ENCODE measurements at places on chromosomes 13 and 19.

- DNase-seq: no peak
These were observed 29.9 kb upstream of the CEBPA start for GRCh38 chr19:33332248-33332647.

DNA sequence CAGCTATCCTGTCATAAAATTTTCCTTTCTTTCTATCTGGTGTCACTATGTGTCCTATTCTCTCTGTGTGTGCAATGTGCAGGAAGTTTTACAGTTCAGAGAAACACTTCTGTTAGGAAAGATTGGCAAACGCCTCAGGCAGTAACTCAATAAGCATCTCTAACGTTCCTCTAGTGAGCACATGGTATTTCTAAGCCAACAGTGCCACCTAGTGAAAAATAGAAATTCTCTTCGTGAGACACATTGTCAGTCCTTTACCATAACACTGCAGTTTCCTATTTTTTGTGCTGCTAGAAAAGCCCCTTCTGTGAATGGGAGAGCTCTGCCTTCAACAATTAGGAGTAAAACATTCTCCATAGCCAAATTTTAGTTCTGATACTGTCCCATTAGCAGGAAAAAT is 50.7 kb downstream of the ZNF723 start:
- no peak for DNase-seq

DNA sequence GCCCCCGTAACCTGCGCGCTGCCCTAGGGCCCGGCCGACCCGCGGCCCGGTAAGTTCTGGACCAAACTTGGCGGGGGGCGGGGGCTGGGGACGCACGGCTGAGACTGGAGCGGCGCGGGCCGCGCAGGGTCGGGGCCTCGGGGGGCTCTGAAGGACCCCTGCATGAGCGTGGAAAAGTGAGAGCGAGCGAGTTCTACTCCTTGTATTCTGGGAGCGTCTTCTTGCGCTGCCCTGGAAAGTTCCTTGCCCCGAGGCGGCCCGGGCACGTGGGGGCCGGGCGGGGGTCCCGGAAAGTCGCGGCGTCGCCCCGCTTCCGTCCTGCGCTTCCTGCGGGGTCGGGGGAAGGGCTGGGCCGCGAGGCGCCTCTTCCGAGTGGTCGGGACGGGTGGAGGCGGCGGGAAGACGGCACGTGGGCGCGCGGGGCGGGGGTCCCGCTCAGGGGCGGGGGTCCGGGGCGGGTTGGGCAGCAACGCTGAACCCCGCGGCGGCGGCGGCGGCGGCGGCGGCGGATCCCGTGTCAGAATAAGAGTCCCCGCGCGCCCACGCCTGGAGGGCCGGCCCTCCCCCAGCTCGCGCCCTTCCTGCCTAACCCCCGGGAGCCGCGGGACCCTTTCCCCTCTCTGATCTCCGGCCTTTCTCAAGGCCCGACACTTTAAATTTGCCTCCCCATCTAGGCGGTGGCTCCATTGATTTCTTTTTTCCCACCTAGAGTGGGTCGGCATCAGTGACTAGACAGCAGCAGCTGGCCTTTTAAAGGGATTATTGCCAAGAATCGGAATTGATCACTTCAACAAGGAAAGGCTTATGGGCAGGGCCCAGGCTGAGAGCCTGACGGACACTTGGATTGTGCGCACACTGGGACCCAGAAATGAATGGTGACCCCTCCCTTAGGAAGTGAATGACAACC is 749 bp downstream of the GATAD2A start:
- DNase-seq: peak; percentile 80

GRCh38 chr13:34044041-34044440 is 226.1 kb downstream of the RFC3 start:
- no peak for DNase-seq

DNA sequence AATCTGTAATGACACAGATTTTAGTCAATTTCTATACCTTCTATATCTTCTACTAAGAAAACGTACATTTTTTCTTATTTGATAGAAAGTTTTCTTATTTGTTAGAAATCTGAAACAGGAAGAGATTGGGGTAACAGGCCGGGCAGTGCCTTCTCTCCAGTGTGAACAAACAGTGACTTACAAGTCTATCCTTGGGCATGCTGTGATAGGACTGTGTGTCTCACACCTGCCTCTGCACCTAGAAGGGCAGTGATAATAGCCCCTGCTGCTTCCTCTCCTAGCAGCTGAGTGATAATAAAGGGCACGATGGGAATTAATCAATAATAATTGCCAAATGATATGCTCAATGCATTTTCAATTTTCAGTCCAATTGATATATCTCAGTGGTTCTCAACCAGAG is 1.4 kb downstream of the TMEM272 start:
- no peak for DNase-seq

- no peak for DNase-seq
These were observed 91.3 kb upstream of the C1QTNF9B start for GRCh38 chr13:23988546-23989122.

All from activated CD4-positive, alpha-beta T cell treated with anti-CD3 and anti-CD28 coated beads for 36 hours (primary cell).